Stromal cell of bone marrow (primary cell): ENCODE measurements at places on chromosomes 6 and 20.

GRCh38 chr6:134368670-134369069 is 50.8 kb upstream of the SGK1 start:
- no peak for DNase-seq

- no peak for DNase-seq
Observed at GRCh38 chr6:126926926-126927325, 191.5 kb upstream of the RSPO3 start.

GRCh38 chr6:159687341-159687740 is 5.7 kb downstream of the SOD2 start:
- no peak for DNase-seq

DNA sequence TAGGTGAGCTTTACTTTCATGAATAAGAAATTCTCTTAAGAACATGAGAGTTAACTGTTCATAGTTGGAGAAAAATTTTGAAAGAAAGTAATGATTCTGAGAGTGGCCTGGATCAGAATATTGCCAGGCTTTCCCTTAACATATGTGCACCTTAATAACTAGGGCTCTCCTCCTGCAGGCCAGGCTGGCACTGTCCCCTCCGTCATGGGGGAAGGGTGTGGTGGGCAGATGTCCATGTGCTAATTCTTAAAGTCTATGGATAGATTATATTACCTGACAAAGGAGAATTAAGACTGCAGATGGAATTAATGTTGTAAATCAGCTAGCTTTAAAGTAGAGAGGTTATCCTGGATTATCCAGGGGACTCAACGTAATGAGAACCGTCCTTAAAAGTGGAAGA is 10.9 kb upstream of the KLHL32 start:
- no peak for DNase-seq

GRCh38 chr20:23867152-23867776 is 12.3 kb downstream of the CST5 start:
- DNase-seq, result no peak

DNA sequence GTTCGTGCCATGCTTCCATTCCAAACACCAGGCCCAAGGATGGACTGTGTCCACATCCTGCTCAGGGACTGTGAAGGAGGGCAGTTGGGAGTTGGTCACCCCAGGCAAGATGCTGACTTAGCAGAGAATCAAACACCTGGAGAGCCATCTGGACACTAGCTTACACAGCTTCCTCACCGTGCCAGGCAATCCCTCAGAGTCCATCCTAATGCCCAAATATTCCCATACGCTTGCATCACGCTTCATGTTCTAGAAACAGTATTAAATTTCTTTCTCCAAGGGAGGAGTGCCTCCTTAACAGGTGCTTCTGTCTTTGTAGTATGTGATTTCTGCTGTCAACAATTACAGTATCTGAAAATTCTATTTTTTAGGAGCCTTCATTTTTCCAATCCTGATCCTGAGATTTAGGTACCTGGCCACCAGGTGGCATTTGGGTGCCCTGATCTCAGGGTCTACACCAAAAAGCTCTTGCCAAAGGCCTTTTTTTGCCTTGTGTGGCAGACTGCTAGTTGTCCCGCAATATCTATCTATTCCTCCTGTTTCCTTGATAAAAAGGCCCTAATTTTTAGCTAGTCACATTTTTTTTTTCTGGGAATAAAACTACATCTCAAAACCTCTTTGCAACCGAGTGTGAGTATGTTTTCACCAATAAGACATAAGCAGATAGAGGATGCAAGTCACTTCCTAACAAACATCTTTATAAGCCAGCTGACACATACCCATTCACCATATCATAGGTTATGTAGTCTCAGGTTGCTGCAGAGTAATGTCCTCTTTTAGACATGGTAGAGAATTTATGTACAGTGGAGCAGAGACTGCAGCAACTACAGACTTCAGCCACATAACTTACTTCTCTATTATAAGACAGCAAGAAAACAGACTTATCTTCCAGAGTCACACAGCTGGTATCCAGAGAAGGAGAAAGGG is 85.0 kb downstream of the PREP start:
- DNase-seq, result no peak

DNA sequence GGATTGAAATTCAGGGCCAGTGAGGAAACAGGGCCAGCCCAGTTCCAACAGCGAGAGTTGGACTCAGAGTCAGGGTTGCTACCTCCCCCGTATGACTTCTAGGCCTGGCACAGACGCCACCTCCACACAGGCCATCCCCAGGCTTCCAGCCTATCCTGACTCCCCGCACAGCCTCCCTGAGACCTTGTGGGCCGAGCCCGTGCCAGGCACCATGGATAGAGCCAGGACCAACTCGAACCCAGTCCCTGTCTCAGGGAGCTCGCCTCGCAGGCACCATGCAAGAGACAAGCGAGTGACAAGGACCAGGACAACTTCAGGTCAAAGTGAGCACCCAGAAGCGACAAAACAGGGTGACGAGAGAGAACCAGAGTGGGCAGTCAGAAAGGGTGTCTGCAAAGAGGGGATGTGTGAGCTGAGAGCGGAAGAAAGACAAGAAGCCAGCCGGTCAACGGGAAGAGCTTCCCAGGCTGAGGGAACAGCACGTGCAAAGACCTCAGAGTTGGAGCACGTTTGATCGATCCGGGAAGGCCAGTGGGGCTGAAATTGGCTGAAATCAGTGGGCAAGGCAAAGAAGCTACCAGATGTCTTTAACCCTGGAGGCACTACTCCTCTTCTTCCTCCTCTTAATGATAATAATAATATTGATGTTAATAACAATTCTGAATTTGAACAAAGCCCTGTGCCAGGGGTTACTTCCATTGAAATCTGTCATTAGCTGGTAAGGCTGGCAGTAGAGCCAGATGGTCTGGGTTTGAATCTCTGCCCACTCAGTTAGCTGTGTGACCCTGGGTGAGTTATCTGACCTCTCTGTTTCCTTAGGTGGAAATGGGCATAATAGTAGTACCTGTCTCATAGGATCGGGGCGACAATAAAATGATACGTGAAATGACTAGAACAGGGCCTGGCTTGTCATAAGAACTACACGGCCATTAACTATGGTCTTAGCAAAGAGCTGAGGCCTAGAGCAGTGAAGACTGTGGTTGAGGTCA is 45.0 kb downstream of the KIAA1755 start:
- no peak for DNase-seq

DNA sequence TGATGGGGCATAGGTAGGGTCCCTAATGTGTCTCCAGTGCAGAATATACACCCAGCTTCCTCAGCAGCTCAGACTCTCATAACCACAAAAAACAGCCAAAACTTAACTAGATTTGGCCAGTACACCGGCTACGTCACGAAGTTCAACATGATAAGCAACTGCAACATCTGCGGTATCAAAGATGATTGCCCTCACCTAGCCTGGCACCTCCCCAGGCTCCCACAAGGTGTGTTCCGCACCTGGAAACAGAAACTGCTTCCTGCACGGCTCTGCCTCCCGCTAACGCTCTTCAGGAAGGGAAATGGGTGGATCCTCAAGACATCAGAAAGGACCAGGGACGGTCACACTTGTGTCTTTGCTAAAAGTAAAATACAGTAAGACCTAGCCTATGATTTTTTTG is 9.5 kb downstream of the TXNDC5 start:
- DNase-seq, result no peak
